ENCODE measurements at places on chromosomes 7 and 10. TPM values are rescaled to one million over a fixed set of nuclear protein-coding genes. Genes with fewer than 3 reads are reported as not detected.

CALML5 gene
- polyA plus RNA-seq, result not detected

GIMAP1 gene
- polyA plus RNA-seq, result 3.0 TPM

FAM13C gene
- polyA plus RNA-seq, result not detected

LIPM gene
- polyA plus RNA-seq, result not detected

ANK3 gene
- polyA plus RNA-seq, result 19.5 TPM

SPRN gene
- polyA plus RNA-seq, result 0.40 TPM

LRMDA gene
- not detected for polyA plus RNA-seq

TMEM254 gene
- 29.4 TPM for polyA plus RNA-seq

TRIM73 gene
- polyA plus RNA-seq, result 2.6 TPM

PON2 gene
- polyA plus RNA-seq, result 1.7 TPM

SOSTDC1 gene
- polyA plus RNA-seq, result not detected

H2BK1 gene
- polyA plus RNA-seq, result not detected

ZCWPW1 gene
- polyA plus RNA-seq, result 12.1 TPM

TRPV5 gene
- not detected for polyA plus RNA-seq

Data from IgD-negative memory B cell (primary cell).